NCI-H446 (cell line): ENCODE measurements at places on chromosomes 4 and X.

DNA sequence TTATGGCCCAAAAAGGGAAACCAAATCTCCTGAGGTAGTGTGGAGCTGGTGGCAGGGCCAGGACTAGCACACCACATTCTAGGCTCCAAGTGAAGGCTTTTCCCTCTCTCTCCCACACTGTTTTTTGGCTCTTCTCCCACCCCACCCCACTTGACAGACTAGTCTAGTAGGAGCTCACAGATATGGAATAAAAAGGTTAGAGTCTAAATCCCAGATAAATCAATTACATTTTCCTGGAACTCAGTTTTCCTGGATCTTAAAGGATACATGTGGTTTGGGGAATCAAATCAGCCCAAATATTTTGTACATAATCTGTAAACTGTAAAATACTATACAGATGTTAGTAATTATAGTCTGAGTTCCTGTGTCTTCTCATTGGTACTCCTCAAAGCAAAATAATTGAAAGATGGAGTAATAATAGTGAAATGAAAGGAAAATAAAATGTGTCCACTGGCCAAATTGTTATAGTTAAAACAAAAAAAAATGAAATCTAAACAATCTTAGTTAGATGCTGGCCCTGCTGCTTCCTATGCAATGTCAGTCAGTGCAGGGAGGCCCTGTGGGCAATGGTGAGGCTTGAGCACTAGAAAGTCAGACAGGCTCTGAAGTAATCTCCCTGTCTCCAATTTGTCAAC is 370.4 kb upstream of the CPEB2 start:
- no peak for DNase-seq

- no peak for DNase-seq
Observed at GRCh38 chrX:152614791-152615190, 22.9 kb upstream of the GABRQ start.

- no peak for DNase-seq
Observed at GRCh38 chr4:103097112-103097511, 2.5 kb downstream of the BDH2 start.

DNA sequence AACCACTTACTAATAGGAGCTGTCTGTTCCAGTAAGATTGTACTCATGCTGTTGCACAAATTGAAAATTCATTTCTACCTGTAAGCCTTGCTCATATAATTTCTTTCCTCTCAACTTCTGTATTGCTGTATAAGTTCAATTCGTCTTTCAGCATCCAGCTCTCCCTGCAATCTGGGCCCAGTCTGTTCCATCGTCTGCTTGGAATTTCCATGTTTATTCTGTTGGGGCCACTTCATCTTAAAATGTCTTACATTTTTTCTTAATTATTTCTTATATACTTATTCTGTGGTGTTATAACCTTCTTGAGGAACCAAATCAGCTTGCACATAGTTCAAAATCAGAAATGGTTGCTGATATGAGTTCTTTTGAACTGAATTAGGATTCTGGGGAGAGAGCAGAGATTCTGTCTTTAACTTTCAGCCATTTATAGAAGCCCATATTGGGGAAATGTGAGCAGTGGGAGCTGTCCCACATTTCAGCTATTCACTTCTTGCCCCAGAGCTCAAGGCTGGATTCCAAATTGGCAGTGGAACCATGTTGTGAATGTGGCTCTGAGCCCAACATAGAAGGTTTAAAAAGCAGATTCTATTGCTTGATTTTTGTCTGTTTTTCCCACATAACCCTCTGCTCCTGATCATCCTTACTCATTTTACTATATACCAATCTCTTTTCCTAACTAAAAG is 291.9 kb downstream of the BMPR1B start:
- DNase-seq = no peak

GRCh38 chrX:85107407-85107806 is 103.7 kb downstream of the APOOL start:
- DNase-seq = peak; percentile 79

DNA sequence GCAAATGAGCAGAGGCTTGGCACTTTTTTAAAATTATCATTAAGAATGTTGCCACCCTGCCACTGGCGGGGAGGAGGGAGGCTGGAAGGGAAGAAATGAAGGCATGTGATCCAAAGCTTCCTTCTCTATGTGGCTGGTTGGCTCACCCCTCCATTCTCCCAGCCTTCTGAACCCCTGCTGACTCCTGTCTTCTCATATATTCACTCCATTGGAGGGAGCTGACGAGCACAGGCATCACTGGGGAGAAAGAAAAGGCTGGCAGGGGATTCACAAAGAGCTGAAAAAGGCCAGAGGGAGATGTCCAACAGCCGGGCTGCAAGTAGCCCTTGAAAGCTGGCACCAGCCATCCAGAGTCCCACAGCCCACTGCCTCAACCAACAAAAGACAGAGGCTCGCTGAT is 495.6 kb downstream of the BCOR start:
- DNase-seq = no peak

GRCh38 chr4:1195109-1195671 is 22.8 kb upstream of the SPON2 start:
- DNase-seq = no peak

DNA sequence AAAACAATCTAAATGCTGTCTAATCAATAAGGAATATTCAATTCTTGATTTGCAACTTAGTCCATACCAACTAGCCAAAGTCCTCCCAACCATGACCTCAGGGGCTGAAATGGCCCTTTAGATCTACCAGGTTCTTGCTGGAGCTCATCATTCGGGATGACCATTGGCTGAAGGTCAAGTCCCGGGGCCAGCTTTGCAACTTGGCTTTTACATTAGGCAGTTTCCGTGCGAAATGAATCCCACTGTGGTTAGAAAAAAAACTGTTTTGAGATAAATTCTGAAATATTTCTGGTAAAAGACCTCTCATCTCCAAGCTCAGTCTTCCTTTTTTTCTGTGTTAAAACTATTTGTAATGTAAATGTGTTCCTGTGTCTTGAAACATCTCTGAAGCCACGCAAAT is 178.6 kb downstream of the TENM3 start:
- no peak for DNase-seq

DNA sequence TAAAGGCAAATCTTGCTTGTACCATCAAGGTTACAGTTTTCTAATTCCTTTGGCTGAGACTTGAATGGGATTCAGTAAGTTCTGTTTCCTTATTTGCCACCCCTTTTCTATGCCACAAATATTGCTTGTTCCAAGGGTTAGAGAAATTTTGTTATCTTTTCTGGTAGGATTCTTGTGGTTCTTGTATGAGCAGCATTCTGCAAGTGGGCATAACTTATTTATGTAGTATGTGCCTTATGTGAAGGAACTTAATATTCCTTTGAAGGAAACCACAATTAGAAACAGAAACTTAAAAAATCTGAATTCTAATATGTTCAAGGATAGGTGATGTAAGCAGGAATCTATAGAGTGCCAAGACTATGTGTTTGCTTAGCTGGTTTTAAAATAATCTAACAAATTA is 53.1 kb upstream of the TSPAN5 start:
- no peak for DNase-seq

DNA sequence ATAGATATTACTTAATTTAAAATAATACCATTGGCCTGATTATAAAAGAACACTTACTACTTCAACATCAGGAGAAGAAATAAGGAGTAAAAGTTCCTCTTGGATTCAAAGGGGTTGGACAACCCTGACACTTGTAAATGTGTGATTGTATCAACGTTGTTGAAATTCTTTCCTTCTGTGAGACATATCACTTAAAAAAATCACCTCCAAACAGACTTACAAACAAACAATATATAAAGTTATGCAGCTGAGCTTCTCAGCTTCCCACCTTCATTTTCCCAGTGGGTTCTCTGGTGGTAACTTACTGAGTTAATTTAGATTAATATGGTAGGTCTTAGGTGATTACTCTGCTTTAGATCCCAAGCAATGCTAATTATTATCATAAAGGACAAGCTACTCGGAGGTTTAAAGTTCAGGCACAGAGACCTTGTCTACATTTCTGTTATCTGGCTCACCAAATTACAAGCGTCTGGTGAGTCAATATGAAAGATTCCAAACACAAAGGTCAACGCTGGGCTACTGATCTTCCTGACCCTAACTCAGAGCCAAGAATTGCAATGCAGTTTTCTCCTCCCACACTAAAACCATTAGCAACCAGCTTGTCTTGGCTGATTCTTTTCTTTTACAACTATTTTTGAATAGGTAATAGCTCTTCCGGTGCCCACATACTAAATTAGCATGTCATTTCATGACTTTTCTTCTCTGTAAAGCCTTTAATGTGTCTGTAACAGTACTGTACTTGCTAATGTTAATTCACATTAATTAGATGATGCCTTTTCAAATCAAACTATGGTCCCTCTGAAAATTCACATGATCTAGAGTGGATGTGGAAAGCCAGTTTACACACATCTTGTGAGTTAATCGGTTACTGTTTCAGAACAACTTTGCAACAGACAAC is 157.6 kb downstream of the RASL11B start:
- no peak for DNase-seq

- no peak for DNase-seq
Observed at GRCh38 chrX:118272242-118272641, 73.7 kb upstream of the WDR44 start.

GRCh38 chr4:69563424-69563823 is 67.7 kb upstream of the UGT2B4 start:
- DNase-seq = no peak

- DNase-seq = no peak
Observed at GRCh38 chrX:133414406-133415275, 648 bp downstream of the GPC4 start.

GRCh38 chrX:7083021-7083420 is 64.5 kb upstream of the STS start:
- DNase-seq = no peak

- no peak for DNase-seq
Observed at GRCh38 chrX:10109695-10110094, 47.1 kb upstream of the CLCN4 start.

- no peak for DNase-seq
Observed at GRCh38 chr4:17234678-17235077, 277.2 kb downstream of the QDPR start.

- DNase-seq = no peak
Observed at GRCh38 chr4:3483471-3483921, 20.4 kb downstream of the DOK7 start.

DNA sequence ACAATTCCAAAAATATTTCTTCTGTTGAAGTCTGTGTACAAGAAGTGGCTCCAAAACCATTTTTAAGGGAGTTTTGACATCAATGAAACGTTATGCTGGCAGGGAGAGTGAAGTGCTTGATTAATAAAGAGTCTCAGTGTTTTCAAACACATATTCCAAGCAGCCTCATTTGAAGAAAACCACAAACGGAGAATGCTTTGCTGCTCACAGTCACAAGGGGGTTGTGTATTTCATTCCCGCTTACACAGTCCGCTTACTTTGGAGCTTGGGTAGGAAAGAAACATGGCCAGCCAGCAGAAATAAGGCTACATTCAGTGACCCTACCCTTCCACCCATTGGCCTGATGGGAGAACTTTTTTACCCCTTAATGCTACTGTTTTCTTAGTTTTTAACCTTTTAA is 586.2 kb downstream of the RAB28 start:
- DNase-seq = no peak

- DNase-seq = no peak
Observed at GRCh38 chrX:111646515-111646914, 34.5 kb upstream of the ALG13 start.

GRCh38 chr4:122894827-122895226 is 27.6 kb downstream of the NUDT6 start:
- no peak for DNase-seq

- no peak for DNase-seq
Observed at GRCh38 chr4:3341760-3342159, 48.9 kb downstream of the RGS12 start.

DNA sequence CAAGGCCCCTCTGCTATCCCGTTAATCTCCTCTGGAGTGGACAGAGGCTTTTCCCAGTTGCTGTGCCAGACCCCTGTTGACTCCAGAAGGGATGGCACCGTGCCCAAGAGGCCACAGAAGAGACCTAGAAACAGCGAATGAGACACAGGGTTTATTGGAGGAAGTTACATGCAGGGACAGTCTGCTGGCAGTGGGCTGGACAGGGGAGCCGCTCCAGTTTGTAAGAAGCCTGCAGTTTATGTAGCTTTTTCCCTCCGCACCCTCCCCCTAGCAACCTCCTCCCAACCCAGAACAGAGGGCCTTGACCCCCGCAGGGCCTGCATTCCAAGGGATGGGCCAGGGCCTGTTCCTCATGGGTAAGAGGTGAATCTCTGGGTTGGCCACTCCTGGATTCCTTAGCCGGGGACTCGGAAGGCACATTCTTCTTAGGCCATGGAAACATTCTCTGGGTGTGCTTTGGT is 216.8 kb upstream of the PSAPL1 start:
- no peak for DNase-seq

DNA sequence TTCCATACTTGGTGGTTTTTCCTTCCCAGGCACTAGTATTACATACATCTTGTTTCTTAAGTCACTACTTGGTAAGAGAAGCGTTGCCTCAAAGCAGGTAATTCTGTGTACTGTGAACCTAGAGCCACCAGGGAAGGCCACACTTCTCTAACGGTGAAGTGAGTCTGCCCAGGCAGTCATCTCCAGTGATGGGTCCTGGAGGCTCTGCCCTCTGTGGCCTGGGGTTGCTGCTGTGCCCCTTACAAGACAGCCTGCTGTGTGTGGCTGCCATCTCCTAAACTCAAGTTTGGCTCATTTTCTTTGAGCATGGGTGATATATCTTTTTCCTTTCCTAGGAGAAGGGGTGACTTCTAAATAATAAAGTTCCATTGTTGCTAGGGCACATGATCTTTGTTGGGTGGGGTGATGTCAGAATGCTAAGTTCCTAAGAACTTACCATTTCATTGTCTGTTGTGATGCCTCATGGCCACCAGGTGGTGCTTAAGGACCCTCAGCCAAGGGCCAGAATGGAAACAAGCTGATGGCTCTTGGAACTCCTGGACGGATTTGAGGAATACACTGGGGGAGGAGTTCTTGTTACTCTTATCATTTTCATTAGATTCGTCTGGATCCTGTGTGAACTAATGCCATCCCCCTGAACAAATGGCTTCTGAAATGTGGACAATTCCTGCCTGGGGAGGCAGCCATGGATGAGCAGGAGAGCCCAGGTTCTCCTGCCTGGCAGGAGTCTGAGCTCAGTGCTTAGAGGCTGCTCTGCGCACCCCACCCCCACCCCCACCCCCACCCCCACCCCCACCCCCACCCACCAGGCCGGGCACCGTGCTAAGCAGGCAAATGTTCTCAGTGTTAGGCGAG is 41.1 kb upstream of the WDR1 start:
- DNase-seq = peak; percentile 57

DNA sequence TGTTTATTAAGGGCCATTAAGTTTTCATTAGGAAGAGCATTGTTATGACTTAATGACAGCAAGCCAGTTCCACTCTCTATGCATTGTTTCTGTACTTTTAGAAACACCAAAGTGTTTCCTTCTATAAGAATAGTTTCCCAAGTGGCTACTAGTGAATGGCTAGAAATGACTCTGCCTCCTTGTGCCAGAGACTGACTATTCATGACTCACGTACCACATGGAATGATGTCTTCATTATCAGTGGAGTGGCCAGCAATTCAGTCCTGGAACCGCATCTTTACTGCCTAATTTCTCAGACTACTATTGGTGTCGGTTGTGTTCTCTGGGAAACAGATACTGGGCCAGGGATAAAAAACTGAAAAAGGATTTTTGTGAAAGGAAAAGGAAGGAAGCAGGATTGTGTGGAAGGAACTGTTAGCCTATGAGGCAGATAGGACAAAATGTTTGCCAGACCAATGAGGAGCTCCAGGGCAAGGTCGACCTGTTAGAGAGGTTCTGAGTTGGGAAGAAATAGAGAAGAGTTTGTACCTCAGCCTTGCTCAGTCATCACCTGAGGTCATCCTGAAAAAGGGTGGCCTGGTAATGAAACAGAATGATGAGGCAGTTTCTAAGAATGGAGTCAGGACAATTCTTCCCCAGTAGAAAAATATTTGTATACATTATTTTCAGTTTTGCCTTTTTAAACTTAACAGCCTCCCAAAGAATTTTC is 218.6 kb downstream of the SPCS3 start:
- no peak for DNase-seq
